AG08396 (cell line): ENCODE measurements at places on chromosomes 5 and 9.

- DNase-seq = peak; percentile 45
Observed at GRCh38 chr5:87195104-87195591, 72.5 kb upstream of the RASA1 start.

- DNase-seq = no peak
Observed at GRCh38 chr5:137872466-137872865, 4.8 kb downstream of the MYOT start.

DNA sequence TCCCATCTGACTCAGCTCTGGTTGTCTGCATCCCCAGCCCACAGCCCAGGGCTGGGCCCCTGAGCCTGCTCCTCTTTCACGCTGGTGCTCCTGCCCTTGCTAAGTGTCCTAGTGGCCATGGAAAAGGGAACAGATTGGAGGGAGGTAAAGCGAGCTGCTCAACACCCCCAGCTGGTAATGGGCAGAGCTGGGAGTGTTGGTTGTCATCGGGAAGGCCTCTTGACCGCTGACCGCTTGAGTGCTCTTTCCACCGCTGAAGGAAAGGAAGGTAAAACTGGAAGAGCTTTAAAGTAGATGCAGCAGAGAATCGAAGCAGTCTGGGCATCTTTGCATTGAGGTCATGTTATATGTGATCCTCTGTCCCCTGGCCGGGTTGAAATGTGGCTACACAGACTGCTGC, 60.2 kb downstream of the CRB2 start:
- no peak for DNase-seq

DNA sequence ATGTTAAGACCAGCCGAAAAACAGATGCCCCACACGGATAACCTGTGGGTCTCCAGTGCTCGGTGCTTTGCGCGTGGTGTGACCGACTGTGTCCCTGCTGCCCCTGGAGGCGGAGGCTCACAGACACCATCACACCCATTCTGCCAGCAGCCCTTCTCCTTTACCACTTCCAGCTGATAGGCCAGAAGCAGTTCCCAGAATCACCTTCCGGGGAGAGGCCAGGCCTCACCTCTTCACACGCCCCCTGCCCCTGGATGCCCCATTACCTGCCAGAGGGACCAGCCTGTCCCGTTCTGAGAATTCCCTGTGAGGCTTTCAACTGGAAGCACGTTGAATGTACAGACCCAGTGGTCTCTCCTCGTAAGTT, 21.6 kb upstream of the LRRC14B start:
- no peak for DNase-seq

GRCh38 chr5:55604611-55605067, 69.9 kb upstream of the PLPP1 start:
- peak; percentile 41 for DNase-seq

- DNase-seq = no peak
Observed at GRCh38 chr9:70229026-70229425, 29.8 kb upstream of the SMC5 start.
